ENCODE measurements at places on chromosomes 13 and 19.

- DNase-seq = no peak
Observed at GRCh38 chr13:95317039-95317989, 16.1 kb upstream of the ABCC4 start.

- DNase-seq = no peak
Observed at GRCh38 chr13:50353651-50354415, 338.6 kb downstream of the KCNRG start.

DNA sequence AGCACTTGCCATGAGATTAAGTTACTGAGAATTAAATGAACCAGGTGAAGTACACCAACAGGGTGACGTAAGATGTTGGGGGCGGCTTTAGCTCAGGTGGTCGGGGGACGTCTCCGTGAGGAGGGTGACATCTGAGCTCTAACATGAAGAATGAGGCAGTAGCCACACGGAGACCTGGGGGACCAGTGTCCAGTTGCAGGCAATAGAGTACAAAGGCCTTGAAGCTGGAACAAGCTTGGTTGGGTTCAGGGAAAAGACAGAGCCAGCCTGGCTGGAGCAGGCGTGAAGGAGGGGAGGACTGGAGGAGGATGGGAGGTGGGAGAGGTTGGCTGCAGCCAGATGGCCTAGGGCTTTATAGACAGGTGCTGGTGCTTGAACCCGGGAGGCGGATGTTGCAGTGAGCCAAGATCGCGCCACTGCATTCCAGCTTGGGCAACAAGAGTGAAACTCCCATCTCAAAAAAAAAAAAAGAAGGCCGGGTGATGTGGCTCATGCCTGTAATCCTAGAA lies 1.6 kb downstream of the SPINT2 start:
- no peak for DNase-seq

- DNase-seq = no peak
Observed at GRCh38 chr19:10766671-10767201, 48.9 kb downstream of the DNM2 start.

GRCh38 chr13:32426191-32426989 lies 1.5 kb downstream of the N4BP2L1 start:
- DNase-seq = no peak

- DNase-seq = no peak
Observed at GRCh38 chr13:70385852-70386251, 277.6 kb upstream of the KLHL1 start.

DNA sequence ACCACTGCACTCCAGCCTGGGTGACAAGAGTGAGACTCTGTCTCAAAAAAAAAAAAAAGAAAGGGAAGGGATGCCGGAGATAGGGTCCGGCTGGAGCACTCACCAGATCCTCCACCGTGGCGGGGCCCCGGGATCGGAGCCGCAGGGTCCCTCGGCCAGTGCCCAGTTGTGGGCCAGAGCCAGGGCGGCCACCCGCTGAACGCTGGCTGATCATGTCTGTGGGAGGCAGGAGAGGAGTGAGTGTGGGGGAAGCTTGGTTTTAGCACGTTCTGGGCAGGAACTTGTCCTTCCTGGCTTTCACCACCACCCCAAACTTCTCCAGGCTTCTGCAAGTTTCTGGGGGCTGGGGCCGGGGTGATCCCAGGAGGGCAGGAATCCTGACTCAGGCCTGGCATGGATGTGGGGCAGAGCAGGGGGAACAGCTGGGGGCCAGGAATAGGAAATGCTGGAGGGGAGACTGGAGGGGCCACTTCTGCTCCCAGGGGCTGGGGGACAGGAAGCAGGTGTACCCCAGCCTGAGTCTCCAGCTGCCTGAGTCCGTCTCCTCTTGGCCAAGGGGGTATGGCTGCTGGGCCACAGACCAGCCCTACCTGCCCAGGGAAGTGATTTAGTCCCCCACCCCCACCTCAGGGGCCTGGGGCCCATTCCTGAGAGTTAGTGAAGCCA lies 4.3 kb upstream of the PTGER1 start:
- DNase-seq = no peak

- DNase-seq = no peak
Observed at GRCh38 chr19:10499550-10500246, 3.5 kb downstream of the KEAP1 start.

DNA sequence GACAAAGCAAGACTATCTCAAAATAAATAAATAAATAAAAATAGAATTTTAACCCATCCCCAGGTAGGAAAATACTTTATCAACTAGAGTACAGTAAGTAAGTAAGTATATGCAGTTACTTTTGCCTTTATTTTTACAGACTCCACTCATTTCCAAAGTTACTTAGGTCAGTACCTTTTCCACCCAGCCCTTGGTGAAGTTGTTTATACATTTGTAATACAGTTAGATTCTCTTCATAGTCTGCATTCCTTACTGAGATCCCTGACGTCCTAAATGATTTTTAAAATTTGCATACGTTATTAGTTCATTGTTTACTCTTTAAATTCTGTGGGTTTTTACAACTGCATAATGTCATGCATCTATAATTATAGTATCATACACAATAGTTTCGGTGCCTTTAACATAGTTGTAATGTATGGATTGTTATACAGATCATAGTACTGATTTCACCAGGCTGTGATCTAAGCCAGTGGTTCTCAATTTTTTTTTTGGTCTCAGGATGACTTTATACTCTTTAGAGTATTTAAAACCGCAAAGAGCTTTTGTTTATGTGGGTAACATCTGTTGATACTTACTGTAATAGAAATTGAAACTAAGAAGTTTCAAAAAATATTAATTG lies 10.4 kb downstream of the SETDB2 start:
- no peak for DNase-seq

GRCh38 chr13:104740641-104741222 lies 1674.5 kb upstream of the SLC10A2 start:
- DNase-seq = no peak

DNA sequence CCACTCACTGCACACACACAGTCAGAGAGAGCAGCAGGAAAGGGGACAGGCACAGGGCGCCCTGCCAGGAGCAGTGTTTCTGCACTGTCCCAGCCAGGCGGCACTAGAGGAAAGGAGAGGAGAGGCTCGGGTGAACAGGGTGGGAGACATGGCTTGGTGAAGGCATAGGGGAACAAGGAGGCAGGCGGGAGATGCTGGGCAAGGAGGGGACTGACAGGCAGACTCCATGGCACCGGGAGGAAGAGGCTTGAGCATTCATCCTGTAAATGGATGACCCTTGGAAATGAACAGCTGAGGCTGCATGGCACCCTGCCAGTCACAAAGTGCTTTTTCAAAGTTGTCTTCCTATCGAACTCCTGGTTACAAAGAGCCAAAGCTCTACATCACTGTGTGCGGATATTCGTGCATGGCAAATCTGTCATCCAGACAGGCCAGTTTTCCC lies 22.4 kb downstream of the MED26 start:
- DNase-seq = no peak

DNA sequence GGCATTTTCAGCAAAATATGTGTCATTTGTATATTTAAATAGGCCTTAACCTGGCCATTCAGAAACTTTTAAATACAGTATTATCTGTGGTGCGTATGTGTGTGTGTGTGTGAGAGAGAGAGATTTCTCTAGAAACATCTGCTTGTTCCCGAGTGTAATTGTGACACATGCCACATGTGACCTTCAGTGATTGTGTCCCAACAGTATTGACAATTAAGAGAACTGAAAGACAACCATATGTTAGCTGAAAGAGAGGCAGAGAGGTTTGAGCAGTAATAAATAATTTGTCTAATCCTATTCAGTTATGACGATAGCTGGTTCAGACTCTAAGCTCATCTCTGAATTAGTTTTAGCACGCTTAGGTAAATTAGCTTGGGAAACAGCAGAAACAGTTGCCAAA lies 1503.1 kb downstream of the PCDH9 start:
- DNase-seq = no peak

GRCh38 chr13:19960653-19960976 lies 2.1 kb downstream of the ZMYM2 start:
- no peak for DNase-seq

- no peak for DNase-seq
Observed at GRCh38 chr13:95298169-95298965, 2.9 kb downstream of the ABCC4 start.

- DNase-seq = peak; percentile 47
Observed at GRCh38 chr19:5880604-5881078, 10.3 kb upstream of the FUT5 start.

DNA sequence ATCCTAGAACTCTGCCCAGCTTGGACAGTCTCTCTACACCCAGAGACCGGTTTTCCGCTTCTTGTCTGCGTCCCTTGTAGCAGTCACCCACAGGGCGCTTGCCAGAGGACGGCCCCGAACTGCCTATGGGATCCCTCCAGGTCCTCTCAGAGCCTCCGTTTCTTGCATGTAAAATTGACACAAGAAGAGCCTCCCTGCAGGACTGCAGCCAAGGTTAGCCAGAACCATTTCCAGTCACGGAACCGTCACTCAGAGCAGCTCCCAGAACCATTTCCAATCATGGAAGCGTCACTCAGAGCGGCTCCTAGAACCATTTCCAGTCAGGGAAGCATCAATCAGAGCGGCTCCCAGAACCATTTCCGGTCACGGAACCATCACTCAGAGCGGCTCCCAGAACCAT lies 65.5 kb downstream of the ATP11A start:
- no peak for DNase-seq

- no peak for DNase-seq
Observed at GRCh38 chr19:2117215-2117960, 20.7 kb downstream of the IZUMO4 start.

DNA sequence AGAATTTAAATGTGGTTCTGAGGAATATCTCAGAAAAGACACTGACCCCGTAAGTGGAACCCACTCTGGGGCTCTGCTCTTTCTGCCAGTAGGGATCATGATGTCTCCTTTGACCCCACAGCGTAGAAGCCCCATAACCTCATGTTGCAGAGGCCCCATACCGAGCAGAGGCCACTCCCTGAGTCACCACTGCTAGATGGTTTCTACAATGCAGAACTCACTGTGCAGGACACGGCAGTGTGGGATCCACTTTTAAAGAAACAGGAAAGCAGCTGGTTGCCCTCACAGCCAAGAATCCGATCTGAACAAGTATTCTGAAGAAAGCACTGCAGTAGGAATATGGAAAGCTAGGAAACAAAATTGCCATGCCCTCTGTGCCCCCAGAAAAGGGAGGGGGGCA lies 4.2 kb downstream of the SLC7A1 start:
- DNase-seq = no peak

GRCh38 chr19:38228491-38229439 lies 4.7 kb upstream of the DPF1 start:
- no peak for DNase-seq

DNA sequence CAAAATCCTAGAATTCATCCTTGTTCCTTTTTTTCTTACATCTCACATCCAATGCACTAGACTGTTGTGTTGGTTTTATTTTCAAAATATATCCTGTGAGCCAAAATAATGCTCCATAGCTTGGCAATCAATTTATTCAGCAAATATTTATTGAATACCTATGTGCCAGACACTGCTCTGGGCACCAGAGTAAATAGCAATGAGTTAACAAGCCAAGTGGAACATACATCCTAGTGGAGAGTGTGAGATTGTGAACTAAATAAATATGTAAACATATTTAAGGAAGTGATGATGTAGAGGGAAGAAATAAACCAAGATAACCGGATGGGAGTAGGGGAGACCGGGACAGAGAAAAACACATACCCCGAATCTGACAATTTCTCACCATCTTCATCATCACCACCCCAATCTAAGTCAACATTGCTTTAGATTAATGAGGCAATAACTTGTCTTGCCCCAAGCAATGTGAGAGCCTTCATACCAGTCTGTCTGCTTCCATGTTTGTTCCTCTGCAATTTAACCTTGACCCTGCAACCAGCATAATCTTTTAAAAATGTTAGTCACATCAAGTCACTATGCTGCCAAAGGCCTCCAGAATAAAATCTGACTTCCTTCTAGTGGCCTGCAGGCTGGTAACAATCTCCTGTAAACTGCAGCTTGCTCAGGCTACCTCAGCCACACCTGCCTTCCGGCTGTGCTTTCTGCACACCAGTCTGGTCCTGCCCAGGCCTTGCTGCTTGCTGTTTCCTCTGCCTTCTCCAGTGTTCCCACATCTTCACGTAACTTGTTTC lies 199.2 kb downstream of the DLEU7 start:
- no peak for DNase-seq

DNA sequence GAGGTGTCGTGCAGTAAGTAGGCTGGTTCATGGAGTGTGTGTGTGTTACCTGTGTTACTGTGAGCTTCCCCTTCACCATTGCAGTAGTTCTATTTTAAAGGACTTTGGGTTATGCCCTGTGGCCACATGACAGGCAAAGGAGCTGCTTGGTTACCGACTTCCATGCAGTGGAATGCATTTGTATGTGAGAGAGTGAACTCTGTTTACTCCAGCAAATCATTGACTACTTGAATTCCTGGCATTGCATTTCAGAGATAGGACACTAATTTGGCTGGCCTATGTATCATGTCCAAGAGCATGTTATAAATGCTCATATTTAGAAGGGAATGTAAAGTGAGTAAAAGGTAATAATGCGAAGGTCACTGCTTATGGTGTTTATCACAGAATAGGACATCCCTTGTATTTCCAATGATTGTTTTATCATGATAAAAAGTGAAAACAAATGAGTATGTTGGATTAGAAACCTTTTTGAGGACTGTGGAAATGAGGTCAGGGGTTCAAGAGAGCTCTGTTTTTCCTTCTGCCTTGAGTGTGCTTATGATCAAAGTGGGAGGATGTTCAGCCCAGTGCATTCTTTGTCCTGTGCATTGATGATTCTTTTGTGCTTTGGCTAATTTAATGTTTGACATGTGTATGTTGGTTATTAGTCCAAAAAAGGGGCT lies 156.5 kb downstream of the LMO7 start:
- DNase-seq = no peak

DNA sequence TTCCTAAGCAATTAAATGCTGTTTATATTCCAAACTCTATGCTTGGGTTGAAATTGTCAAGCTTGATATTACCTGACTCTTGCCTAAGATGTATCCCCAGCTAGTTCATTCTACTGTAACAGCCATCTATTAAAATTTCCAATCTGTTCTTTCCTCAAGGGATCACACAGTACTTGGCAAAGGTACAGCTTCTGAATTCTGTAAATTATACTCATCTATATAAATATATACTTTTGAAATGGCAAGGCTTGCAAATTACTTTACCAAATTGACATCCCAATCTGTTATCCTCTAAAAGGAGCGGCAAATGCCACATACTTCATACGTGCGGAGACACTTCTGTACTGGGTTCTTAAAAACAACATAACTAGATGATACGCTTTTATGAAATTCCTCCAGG lies 330.2 kb downstream of the DNAJC15 start:
- DNase-seq = no peak

DNA sequence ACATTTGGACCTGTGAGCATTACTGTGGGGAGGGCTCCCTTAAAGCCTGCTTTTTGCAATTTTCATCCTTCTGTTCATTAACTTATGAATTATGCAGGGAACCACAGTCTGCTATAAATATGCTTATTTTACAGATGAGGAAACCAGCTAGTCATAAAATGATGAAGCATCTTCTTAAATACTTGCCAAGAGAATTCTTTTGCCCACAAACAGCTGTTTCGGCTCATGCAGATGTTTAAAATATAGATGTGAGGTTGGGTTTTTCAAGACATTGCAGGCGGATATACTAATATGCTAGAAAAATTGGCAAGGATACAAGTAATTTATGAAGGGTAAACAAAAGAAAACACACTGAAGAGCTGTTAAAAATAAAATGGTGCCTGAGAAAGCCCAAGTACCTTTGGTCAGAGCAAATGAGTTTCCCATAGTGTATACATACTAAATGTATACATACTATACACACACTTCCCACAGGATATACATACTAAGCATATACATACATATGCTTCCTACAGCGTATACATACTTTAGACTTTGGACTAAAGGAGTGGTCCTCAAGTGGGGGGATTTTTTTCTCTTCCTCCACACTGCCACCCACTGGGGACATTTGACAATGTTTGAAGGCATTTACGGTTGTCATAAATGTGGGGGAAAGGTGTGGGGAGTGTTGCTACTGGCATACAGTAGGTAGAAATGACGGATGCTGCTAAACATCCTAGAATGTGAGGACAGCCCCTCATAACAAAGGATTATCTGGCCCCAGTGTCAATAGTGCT lies 164.9 kb upstream of the CSNK1A1L start:
- no peak for DNase-seq
